ENCODE measurements at places on chromosomes 6 and 20.
A peak's percentile ranks its signal among the peaks of the same experiment; 100 is the strongest.

- DNase-seq = no peak
Measured at GRCh38 chr6:80433673-80434025, 327.2 kb downstream of the BCKDHB start.

DNA sequence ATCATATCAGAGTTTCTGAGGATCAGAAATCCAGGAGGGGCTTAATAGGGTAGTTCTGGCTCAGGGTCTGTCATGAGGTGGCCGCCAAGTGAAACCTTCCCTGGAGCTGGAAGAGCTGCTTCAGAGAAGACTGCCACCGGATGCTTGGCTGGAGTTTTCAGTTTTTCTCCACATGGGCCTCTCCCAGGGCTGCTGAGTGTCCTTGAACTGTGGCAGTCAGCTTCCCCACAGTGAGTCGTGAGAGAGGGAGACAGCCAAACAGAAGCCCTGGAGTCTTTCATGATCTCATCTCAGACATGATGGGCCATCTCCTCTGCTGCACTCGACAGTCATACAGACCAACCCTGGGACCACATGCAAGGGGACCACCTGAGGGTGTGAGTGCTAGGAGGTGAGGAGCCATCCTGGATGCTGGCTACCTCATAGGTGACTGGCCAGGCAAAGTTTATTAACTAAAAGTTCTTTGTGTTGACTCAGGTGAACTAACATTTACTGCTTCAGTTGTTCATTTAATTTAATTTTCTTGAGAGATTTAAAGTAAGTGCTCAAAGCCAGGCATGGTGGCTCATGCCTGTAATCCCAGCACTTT is 71.5 kb downstream of the SHLD1 start:
- no peak for DNase-seq

DNA sequence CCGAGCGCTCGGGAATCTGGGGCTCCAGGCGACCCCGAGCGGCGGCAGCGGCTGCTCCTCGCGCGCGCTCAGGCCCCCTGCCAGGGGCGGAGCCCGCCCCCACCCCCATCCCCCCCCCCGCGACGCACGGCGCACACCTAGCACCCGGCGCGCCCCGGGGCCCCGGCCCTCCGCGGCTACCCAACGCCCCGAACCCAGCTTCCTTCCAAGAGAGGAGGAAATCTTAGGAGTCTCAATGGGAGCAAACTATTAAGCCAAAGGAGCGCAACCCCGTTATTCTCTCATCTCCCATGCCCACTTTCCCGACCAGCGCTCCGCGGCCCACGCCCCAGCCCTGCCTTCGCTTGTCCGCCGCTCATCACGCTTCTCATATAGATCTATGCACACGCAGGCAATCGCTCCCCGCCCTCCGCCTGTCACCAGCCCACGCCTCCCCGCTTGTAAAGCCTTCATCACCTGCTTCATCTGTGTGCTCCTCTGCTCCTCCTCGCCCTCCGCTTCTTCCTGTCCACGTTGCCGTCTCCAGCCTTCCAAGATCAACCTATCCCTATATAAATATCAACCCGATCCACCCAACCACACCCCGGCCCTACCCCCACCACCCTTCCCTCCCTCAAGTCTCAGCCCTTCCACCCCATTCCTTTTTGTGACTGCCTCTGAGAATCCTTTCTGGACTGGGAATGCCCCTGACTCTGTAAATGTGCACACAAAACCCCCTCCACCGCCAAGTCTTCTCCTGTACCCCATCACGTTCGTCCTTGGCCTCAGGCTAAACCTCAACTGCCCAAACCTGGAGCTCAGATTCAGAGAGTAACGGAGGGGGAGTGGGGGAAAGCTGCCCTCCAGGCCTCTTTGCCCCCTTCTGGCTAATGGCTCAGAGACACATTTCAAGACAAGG is at the start of gene DLK2:
DLK2 (minus strand) TSS at position 18 of the 898 bp plus-strand sequence. CDS start 723 bp downstream, outside the sequence.
- DNase-seq = peak; percentile 40

DNA sequence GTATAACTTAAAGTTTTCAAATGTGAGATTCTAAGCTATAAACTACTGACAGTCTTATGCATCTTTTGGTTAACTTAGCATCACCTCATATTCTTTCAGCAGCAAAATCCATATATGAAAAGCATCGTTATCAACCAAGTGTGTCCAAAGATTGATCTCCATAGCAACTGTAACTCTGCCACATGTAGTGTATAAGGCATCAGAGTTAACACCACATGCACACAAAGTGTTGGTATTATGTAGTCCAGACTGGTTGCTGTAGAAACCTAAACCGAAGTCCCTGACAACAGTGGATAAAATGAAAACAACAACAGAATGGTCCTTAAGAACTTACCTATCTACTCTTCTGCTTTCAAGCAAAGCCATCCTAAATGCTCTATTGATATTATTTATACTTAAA is 39.6 kb downstream of the PDSS2 start:
- DNase-seq = no peak
